ENCODE measurements at places on chromosomes 1 and 21.
A peak's percentile ranks its signal among the peaks of the same experiment; 100 is the strongest.

- peak; percentile 48 for DNase-seq
Observed at GRCh38 chr1:16111771-16112595, 38.5 kb upstream of the FAM131C start.

- DNase-seq: no peak
Observed at GRCh38 chr21:38914528-38915293, 109.0 kb downstream of the ETS2 start.

DNA sequence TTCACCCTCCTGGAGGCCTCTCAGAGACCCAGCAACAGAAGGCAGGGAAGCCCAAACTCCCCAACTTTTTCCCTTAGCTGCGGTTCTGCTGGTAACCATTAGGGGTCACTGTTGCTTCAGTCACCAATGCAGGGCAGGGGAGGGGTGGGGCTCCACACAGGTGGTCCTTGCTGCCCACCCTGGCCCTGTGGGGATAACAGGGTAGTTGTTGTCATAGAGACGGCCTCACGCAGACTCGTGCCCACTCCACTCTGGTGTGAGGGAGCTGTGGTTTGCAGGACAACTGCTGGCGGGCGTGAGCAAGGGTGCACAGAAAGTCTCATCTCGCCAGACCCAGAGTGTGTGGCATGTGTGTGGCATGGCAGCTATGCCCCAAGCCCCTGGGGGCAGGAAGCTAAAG is 19.9 kb downstream of the INSRR start:
- DNase-seq: peak; percentile 66

- no peak for DNase-seq
Observed at GRCh38 chr1:212641956-212642355, 33.4 kb downstream of the ATF3 start.

- no peak for DNase-seq
Observed at GRCh38 chr21:26916799-26917198, 50.1 kb downstream of the ADAMTS5 start.
